ENCODE measurements at places on chromosomes 2 and 18.

DNA sequence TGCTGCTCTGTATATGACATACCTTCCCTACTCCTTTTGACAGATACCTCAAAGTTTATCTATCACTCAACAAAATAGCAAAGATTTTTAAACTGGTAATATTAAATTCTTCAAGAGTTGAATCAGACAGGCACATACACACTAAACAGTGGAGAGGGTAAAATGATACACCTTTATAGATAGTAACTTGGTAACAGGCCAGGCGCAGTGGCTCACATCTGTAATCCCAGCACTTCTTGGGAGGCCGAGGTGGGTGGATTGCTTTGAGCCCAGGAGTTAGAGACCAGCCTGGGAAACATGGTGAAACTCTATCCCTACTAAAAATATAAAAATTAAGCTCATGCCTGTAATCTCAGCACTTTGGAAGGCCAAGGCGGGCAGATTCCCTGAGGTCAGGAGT is 23.2 kb downstream of the ASXL2 start:
- no peak for DNase-seq

GRCh38 chr2:30178618-30179434 is 32.0 kb downstream of the YPEL5 start:
- no peak for DNase-seq

- DNase-seq: no peak
Measured at GRCh38 chr2:43038034-43038695, 188.2 kb downstream of the ZFP36L2 start.

DNA sequence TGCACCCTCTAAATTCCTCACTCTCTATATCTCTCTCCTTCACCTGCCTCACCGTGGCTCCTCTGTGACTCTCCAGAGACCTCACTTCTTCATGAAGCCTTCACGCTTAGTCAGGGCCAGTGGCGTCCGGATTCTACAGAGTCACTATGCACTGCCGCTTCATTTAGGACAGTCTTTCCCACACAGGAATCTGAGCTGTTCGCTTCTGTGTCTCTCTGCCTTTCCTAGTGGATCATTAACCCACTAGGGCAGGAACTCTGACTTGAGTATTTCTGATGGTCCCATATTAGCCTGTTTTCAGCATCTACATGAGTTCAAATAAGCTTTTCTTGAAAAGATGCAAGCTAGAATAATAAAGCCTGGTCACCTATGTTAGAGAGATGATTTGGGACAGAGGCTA is 180.2 kb upstream of the DOK6 start:
- no peak for DNase-seq

- DNase-seq: no peak
Measured at GRCh38 chr2:16330571-16330970, 335.1 kb downstream of the CYRIA start.

DNA sequence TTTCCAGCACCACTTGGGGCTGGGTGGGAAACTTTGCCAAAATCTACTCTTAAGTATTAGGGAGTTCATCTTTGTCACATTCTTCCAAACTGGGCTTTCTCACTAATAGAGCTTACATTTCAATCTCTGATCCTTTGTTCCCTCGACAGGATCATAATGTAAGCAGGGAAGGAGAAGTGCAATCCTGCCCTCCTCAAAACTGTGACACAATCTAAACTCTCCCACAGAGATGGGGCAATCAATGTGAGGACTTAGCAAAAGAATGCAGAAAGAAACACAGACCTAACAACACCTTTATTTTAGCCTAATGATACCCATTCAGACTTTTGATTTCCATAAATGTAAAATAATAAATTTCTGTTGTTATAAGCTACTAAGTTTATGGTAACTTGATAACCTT is 40.8 kb downstream of the DSEL start:
- DNase-seq: no peak

DNA sequence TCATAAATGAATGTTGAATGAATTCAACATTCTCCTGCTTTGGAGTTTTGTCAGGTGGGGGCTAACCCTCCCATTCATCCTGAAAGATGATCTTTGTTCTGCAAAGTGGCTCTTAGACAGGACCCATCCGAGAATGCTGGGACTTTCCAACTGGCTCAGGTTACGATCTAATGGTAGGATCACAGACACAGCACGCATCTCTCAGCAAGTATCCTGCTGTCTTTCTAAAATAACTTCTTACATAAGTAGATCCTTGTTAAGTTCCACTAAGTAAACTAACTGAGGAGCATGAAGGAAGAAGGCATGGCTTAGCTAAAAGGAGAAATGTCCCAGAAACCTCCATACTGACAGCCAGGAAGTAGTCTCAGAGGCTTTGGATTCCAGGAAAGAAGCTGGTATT is 23.7 kb downstream of the CYP27A1 start:
- no peak for DNase-seq

GRCh38 chr18:37532917-37533316 is 32.7 kb downstream of the CELF4 start:
- DNase-seq: no peak

DNA sequence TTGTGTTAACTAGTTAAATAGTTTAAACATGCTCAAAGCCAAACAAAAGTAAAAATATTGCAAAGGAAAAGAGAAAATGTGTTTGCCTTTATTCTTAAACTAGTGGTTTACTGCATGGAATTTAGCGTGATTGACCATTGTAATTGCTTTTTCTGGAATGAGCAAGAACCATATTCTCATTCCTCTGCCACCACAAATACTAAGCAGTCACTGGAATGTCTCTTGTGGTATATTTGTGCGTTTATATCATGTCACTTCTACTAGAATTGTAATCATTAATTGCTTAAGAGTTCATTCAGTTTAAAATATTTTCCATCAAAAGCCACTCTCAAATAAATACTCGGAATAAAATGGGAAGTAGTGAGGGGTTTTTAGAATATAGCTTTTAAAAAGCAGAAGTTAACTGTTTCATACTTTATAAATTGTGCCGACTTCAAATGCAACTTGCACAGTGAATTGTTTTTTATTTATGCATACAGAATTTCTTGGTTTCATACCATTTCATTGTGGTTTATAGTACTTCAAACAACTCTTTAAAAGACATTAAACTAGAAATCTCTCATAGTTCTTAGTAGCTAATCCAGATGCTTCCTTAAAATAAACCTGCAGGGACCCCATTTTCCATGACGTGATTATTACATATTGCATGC is 288.1 kb downstream of the EPHA4 start:
- no peak for DNase-seq

DNA sequence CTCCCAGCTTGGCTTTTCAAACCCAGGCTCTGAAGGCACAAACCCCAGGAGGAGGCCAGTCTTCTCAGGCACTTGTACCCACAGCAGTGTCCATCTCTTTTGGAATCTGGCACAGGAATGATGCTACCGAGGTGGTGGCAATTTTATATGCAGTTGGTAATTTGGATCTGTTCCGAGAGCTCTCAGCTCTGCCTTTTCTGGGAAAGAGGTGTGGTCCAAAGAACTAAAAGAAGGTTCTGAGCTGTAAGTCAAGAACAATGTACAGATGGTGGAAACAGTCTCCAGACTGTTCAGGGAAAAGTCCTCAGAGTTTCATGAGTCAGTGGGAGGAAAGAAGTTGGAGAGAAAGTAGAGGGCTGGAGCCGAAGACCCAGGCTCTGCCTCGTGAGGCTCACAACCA is 353.4 kb downstream of the TGIF1 start:
- no peak for DNase-seq

GRCh38 chr2:1219901-1220573 is 193.2 kb upstream of the TPO start:
- no peak for DNase-seq

DNA sequence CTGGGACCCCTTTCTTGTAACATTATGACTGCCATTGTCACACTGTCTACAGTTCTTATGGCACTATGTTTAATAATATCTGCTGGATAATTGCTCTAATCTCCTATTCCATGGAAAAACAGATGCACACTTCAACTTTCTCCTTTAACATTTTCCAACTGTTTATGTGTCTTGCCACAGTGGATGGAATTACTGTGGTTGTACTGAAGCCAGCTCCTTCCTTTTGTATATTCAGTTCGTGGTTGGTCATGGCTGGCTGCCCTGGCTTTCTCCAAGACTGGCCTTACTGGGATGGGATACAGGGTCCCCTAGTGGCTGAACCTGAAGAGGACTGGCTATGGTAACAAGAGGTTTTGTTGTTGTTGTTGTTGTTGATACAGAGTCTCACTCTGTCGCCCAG is 113.9 kb downstream of the SS18 start:
- no peak for DNase-seq

- DNase-seq: no peak
Measured at GRCh38 chr2:56680971-56681631, 497.3 kb downstream of the CCDC85A start.

- no peak for DNase-seq
Measured at GRCh38 chr2:60830991-60831390, 50.4 kb upstream of the REL start.

DNA sequence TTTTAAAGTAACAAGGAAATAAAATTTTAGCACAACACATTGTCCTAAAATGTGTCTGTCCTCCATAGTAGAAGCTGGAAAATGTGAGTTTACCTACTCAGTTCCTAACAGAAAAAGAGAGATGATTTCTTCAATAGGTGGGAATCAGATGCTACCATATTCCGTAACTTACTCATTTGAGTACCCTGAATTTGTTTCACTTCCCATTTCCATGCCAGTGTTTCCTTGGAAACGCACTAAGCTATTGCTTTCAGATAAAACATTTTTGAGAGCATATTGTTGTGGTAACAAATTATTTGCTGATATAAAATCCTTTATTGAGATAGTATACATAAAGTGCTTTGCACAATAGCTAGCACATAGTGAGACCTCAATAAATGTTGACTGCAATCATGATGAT is 137.5 kb upstream of the BARD1 start:
- no peak for DNase-seq

DNA sequence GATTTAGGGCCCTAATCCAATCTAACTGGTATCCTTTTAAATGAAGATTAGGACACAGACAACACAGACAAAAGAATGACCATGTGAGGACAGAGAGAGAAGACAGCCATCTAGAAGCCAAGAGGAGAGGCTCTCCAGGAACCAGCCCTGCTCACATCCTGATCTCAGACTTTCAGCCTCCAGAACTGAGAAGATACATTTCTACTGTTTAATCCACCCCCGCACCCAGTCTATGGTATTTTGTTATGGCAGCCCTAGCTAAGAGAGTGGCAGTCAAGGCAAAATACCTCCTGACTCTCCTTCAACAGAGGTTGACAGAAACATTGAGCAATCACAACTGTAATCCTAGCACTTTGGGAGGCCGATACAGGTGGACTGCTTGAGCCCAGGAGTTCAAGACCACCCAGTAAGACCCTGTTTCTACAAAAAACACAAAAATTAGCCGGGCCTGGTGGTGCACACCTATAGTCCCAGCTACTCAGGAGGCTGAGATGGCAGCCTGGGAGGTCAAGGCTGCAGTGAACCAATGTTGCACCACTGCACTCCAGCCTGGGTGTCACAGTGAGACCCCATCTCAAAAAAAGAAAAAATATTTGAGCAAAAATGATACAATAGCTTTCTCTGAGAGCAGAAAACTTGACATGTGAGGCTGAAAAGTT is 34.7 kb downstream of the WDR33 start:
- DNase-seq: no peak

GRCh38 chr18:13615432-13615861 is 110.9 kb downstream of the FAM210A start:
- DNase-seq: no peak

DNA sequence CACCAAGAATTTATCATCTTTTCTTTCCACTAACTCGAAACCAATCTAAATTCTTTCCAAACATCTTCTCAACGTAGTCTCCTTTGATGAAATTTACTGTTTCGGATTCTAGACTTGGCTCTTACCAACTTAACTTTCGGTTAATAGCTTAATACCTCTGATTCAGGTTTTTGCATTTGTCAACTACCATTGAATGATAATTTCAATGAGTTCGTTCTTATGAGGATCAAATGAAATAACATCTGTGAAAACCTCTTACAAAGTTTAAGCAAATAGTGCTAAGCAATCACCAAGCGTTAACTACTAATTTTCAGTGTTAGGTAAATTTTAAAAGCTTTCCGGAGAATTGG is 593 bp upstream of the NRBP1 start:
- DNase-seq: no peak

DNA sequence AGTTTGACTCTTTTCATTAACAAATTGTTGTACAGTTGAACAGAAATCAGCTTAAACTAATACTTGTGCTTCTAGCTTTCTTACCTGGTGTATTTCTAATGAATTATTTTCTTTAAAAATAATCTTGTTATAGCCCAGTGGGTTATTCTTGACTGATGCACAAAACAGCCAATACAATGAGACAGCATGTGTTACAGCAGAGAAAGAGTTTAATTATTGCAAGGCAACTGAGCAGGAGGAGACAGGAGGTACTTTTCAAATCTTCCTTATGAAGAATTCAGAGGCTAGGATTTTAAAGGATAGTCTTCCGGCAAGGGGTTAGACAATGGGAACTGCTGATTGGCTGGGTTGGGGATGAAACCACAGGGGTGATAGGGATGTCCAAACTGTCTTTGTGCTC is 64.5 kb upstream of the TPO start:
- no peak for DNase-seq

DNA sequence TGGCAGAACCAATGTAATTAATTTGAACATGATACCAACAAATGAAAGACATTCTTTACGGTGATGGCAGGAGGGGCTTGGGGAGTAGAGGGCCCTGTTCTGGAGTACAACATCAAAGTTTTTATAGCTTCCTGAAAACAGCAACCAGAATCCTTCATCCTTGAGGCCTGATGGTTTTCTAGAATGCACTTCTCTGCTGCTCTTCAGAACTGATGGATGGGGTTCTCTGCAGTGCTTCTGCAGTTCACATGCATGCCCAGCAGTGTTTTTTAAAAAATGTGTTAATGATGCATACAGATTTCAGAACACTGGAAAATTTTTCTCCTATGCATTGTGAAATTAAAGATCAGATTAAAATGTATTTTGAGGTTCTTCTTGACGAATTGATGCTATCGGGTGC is 2.5 kb downstream of the LTBP1 start:
- no peak for DNase-seq

GRCh38 chr18:35390951-35391700 is 14.0 kb upstream of the ZNF396 start:
- no peak for DNase-seq

DNA sequence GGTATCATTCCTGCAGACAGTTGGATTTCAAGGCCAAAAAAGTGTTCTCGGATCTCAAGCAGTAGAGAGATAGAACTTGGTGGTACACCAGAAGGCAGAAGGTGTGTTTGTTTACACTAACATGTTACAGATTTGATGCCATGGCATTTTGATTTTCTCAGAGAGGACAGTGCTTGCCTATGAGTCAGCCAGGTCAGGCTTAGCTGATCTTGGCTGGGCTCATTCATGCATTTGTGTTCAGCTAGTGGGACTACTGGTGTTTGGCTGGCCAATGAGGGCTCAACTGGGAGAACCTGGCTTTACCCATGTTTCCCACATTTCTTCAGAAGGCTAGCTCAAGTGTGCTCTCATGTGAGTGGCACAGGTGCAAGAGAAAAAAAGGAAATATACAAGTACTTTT is 162.0 kb downstream of the C1D start:
- DNase-seq: no peak

DNA sequence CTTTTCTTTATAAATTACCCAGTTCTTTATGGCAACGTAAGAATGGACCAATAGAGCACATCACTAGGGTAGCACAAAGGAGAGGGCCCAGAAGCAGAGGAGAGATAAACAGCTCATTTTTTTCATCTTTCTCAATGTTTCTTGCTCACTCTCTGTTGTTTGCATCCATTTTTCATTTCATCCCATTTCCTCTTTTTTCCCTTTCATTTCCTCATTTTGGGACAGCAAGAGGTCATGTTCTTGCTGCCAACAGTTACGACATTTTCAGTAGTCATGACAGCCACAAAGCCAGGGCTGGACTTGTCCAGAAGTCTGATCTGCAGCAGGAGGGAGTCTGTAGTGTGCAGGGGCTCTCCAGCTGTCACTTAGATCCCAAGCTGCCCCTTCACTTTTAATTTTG is 52.7 kb upstream of the CYP1B1 start:
- no peak for DNase-seq

- DNase-seq: no peak
Measured at GRCh38 chr2:73963385-73964120, 21.2 kb upstream of the TET3 start.
